ENCODE measurements at places on chromosomes 12 and 14.
A peak's percentile ranks its signal among the peaks of the same experiment; 100 is the strongest.

DNA sequence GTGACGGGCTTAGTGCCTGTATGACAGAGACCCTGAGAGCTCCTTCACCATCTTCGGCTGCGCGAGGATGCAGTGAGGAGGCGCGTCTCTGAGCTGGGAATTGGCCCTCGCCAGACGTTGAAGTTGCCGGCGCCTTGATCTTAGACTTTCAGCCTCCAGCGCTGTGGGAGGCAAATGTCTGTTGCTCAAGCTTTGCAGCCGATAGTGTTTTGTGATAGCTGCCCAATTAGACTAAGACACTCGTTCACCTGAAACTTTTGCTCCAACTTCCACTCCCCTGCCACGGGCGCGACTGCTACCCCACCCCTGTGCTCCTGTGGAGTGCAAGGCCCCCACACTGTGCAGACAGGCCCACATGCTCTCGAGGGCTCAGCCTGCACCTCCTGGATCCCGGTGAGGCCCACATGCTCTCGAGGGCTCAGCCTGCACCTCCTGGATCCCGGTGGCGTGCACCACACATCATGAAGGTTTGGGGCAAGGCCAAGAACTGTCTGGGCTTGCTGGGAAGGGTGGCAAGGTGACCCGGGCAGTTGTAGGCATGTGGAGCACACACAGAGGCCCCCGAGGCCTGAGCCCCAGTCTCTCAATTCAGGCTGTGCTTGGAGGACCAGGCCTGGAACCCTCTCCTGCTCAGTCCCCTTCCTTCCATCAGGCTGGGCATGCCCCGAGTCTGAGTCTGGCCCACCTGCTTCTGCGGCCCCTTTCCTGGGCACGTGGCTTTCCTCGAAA is 324.6 kb downstream of the TMEM121 start:
- DNase-seq: no peak

- DNase-seq: no peak
Observed at GRCh38 chr12:113278141-113278540, 56.8 kb downstream of the SLC8B1 start.

DNA sequence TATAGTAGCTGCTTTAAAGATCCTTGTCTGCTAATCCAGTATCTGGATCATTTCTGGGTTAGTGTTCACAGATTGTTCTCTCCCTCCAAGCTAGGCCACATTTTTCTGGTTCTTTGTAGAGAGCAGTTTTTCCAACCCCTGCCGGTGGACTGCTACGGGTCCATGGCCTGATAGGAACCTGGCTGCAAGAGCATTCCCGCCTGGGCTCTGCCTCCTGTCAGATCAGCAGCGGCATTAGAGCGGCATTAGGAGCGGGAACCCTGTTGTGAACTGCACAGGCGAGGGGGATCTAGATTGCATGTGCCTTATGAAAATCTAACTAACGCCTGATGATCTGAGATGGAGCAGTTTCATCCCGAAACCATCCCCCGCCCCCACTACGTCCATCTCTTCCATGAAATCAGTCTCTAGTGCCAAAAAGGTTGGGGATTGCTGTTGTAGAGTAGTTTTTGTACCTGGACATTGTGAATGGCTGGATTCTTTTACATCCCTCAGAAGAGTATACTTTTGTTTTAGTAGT is 50.4 kb downstream of the MYRFL start:
- DNase-seq: no peak

DNA sequence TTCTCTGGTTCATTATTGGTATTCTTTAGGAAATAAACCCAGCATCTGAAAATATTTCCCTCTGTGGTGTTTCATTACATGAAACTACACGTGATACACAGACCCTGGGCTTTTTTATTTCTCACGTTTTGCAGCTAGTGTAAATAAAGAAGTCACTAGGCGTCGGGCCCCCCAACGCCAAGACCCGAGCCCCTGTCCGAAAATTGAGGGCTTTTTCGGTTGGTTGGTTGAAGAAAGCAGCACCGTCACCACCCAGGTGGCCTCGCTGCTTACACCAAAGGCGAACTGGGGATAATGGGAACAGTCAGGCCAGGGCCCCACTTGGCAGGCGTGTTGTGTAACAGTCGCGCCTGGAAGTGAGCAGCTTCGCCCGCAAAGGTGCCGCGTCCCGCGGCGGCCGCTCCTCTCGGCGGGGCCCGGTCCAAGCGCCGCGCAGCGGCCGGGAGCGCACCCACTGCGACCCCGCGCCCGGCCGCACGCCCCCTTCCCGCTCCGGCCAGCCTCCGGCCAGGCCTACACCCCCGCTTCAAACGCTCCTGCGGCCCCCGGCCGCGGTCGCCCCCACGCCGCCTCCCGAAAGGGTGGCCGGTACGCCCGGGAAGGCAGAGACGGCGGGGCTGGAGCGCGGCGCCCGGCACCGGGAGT is 1.2 kb downstream of the DUSP16 start:
- peak; percentile 68 for DNase-seq

GRCh38 chr14:45947830-45948229 is 694.8 kb upstream of the MIS18BP1 start:
- DNase-seq: no peak

DNA sequence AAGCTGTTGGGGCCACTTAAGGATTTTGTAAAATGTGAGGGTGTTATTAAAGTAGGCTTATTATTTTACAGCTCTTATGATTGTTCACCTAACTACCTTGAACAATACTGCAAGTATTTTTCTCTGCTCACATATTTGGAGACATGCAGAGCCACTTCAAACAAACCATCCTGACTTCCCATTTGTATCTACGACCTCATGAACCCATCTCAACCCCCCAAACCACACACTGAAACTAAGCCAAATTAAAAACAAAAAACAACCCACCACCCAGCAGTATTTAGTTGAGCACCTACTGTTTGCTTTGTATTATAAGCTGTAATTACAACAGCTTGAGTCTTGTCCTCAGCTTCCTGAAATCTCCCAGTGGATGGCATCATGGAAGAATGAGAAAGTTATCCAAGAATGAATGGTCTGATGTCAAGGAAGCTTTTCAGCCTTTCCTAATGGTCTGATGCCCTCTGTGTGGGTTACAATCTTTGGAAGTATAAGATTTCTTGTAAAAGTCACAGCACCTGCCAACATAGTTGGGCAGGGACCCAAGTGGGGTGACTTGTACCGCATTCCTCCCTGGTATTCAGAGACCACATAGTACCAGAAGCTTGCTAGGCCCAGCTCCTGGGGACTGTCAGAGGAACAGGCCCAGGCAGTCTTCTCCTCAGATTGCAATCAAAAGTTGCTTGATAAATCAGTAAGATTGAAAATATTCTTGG is 416.6 kb downstream of the ZFP36L1 start:
- no peak for DNase-seq

- DNase-seq: no peak
Observed at GRCh38 chr12:125311050-125311449, 245.8 kb downstream of the AACS start.

- DNase-seq: peak; percentile 36
Observed at GRCh38 chr12:63064080-63064479, 86.9 kb downstream of the AVPR1A start.

- no peak for DNase-seq
Observed at GRCh38 chr14:92615451-92615850, 101.9 kb downstream of the RIN3 start.

DNA sequence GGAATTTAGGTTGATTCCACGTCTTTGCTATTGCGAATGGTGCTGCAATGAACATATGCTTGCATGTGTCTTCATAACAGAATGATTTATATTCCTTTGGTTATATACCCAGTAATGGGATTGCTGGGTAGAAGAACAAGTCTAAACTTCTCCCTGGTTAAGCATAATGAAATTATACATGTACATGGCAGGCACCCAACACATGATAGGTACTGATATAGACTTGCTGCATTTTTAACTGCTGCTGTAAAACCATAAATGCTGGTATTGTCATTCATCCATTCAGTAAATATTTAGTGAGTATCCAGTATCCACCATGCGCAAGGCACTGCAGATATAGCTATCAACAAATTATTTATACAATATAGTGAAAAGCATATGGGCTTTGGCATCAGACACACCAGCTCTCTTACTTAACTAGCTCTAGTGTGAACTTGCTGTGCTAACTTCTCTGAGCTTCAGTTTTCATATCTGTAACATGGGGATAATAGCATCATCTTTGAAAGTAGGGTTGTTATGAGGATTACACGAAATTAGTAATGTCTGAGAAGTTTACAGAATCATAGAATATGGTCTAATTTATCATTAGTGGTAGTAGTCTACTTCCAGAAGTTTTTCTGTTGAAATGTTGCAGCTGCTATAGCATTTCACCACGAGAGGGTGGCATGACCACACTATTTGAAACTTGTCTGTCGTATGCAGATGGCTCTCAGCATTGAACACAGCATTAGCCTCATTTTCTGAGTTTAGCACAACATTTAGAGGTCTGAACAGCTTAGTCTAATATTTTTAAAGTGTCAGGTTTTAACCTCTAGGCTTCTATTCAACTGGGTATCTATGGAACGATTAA is 32.0 kb upstream of the SEL1L start:
- DNase-seq: peak; percentile 59

DNA sequence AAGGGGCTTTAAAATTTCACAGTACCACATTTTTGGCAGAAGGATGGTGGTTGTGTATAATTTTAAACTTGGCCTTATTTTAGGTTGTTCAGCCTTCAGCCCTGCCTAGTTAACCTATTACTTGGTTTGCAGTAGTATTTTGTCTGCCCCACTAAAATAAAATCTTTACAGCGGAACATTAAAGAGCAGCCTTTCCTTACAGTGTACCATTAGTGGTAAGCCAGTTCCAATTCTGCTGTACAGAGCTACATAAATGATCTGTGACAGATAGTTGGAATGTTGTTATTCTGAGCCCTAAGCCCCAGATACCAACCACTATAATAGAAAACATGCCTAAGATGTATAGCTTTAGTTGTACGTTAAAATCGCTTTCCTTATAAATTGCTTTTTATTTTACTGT is 56.2 kb downstream of the SLC38A6 start:
- no peak for DNase-seq

GRCh38 chr12:85588221-85588620 is 248.0 kb downstream of the RASSF9 start:
- DNase-seq: no peak

DNA sequence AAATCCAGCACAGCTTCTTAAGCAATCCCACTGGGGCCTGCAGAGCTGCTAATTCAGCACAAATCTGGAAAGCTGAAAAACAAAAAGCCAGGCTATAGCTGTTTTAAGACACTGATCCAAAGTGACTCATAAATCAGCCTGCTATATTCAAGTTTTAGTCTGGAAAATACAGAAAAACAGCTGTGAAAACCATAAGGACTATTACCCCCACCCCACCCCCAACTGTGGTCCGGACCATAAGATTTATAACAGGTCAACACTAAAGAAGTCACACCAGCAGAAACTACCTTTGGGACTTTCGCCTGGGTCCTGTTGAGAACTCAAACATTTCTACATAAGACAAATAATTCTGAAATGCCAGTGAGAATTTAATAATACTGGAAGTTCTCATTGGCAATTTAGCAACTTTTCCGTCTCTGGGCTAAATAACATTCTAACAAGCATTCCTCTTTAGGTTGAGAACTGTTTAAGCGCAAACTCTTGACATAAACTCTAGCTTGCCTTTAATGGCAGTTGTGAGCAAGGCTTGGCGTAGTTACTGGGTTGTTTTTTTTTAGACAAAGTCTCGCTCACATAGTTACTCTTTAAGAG is 3.3 kb downstream of the LRIG3 start:
- peak; percentile 53 for DNase-seq

- DNase-seq: peak; percentile 80
Observed at GRCh38 chr12:100867639-100868393, 73.2 kb downstream of the ANO4 start.

DNA sequence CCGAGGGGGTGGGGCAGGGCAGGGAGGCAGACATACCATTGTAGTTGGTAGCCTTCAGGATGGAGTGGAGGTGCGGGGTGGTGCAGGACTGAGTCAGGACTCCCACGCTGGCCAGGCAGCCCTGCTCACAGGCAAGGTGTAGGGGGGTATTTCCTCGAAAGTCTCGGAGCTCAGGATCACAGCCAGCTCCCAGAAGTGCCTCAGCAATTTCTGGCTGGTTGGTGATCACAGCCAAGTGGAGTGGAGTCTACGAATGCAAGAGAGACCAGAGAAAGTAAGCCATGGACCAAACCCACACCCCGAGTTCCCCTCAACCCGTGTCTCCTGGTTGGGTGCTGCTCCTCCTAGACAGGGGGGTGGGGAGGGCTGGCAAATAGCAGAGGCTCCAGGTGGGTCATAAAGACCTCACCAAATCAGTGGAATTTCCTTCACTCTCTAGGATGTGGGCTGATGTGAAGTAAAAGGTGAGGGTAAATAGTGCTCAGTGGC is 1.4 kb downstream of the NFKBIA start:
- peak; percentile 65 for DNase-seq

DNA sequence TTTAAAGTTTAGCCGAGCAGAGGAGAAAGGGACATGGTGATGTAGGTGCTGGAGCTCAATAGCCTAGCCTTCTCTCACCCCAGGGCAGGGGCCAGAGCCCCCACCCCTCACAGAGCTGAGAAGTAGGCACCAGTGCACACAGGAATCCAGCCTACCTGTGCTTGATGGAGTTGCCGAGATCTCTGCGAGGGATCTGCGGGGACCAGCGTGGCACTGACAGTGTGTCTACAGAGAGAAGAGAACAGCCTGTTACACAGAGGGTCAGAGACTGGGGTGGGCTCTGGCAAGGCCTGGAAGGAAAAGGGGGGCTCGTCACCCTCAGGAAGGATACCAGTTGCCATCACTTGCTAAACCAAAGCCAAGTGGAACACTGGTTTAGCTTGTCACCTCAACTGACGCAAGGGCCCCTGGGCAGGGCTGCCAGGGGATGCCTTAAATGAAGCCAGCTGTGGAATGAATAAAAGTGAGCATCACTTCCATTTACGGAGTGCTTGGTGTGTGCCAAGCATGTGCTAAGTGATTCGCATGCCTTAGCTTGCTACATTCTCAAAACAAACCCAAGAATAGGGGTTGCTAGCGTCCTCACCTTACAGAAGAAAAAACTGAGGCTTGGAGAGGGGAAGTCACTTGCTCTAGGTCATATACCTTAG is 220.8 kb upstream of the NOS1 start:
- DNase-seq: no peak

DNA sequence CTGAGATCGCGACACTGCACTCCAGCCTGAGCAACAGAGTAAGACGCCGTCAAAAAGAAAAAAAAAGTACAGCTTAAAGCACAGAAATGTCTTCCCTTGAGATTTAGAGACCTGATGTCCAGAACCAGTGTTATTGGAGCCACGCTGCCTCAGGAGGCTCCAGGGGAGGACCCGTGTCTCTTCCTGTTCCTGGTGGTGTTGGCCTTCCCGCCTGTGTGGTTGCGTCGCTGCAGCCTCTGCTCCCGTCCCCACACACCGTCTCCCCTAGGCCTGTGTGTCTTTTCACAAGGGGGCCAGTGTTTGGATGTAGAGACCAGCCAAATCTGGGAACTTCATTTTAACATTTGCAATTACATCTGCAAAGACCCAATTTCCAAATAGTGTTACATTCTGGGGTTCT is 8.6 kb upstream of the FBRSL1 start:
- no peak for DNase-seq

DNA sequence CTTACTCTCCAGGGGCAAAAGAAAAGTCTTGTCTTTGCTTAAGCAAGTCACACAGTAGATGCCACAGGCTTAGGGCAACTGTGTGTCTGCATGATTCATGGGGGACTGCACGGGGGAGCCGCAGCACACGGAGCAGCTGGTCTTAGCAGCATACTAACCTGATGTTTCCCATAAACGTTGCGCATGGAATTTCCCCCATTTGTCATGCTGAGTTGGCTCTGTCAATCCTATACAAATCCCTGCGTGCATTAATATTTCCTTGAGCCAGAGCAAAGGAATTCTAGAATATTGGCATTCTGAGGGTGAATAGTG is 71.2 kb downstream of the SAMD4A start:
- DNase-seq: peak; percentile 69

GRCh38 chr14:71770431-71770830 is 161.8 kb upstream of the RGS6 start:
- DNase-seq: no peak

Data from epithelial cell of esophagus (primary cell).